ENCODE measurements at places on chromosomes 12 and 14.

DNA sequence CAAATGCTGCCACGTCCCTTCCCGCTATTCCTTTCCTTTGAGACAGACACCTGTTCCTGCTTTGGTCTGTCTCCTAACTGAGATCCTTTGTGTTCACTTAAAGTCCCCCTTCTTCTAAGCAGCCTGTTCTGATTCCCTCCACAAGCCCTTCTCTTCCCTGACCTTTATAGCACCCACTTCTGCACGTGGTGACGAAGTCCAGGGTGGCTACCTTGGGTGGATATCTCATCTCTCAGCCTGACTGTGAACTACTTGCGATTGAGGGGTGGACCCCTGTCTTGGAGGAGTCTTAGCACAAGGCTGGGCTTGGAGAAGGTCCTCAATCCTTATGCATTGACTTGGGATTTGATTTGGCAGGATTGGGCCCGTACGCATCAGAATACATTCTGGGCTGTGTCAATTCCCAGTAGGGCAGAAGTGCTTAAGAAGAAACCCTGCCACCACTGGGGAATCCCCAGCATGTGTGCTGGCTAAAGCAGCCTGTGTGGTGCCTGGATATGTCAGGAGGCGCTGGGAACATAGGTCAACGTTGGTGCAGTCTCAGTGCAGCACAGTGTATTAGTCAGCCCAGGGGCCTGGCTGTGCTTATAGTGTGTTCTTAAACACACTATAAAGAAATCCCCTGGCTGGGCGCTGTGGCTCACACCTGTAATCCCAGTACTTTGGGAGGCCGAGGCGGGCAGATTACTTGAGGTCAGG, 23.6 kb downstream of the KRT80 start:
- DNase-seq, result no peak

GRCh38 chr12:103415681-103416080, 80.1 kb downstream of the C12orf42 start:
- no peak for DNase-seq

DNA sequence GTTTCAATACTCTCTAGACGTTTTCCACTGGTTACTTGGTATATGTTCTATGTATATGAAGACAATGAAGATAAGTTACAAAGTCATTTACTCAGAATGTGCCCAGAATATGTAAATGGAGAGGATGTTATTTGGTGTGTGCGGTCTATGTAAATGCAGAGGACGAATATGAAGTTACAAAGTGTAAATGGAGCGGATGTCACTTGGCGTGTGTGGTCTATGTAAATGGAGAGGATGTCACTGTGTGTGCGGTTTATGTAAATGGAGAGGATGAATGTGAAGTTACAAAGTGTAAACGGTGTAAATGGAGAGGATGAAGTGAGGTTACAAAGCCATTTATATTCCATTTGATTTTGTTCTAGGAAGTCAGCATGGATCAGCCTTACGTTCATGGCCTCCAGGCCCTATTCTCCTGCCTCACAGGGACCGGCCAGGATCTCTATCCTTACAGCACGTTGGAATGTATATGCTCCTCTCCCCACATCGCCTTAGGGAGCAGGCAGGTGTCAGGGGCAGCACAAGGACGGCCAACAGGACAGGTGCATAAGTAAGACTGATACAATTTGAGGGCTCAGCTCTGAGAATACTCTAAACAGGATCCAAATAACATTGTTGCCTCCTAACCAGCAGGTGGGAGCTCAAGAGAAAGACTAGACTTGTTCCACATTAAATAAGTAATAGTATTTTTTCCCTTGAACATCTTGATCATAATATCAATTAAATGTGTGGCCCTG, 42.4 kb downstream of the GLRX5 start:
- DNase-seq, result no peak

DNA sequence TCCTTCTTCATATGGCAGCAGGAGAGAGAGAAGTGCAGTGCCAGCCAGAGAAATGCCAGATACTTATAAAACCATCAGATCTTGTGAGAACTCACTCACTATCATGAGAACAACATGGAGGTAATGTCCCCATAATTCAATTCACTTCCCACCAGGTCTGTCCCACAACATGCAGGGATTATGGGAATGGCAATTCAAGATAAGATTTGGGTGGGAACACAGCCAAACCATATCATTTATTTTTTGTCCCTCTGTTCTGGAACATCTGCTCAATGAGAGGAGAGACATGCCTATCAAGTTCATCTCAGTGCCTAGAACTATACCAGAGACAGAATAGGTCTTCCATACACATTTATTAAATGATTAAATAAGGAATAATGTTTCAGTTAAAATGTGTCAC, 543.5 kb downstream of the NRXN3 start:
- no peak for DNase-seq

DNA sequence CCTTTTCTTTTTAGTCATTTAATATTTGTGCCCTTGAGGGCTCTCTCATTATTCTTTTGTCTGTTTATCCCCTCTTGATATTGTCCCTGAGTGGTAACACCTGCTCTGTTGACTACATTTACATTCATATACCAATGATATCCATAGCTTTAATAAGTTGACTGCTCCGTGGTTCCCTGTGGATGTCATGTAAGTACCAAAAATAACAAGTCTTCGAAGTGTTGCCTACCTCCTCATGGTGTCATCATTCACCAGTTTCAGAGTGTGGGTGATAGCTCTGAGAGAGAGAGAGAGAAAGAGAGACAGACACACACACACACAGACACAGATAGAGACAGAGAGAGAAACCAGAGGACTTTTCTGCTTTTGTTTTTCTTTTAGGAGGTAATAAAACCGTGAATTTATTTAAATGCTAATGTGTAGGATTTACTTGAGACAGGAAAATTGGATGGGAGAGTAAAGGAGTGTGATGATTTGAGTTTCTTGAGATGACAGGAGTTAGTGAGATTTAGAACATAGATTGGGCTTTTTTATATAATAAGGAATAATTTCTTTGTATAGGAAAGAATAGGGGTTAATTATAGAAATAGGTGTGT, 52.2 kb downstream of the PAPOLA start:
- no peak for DNase-seq

DNA sequence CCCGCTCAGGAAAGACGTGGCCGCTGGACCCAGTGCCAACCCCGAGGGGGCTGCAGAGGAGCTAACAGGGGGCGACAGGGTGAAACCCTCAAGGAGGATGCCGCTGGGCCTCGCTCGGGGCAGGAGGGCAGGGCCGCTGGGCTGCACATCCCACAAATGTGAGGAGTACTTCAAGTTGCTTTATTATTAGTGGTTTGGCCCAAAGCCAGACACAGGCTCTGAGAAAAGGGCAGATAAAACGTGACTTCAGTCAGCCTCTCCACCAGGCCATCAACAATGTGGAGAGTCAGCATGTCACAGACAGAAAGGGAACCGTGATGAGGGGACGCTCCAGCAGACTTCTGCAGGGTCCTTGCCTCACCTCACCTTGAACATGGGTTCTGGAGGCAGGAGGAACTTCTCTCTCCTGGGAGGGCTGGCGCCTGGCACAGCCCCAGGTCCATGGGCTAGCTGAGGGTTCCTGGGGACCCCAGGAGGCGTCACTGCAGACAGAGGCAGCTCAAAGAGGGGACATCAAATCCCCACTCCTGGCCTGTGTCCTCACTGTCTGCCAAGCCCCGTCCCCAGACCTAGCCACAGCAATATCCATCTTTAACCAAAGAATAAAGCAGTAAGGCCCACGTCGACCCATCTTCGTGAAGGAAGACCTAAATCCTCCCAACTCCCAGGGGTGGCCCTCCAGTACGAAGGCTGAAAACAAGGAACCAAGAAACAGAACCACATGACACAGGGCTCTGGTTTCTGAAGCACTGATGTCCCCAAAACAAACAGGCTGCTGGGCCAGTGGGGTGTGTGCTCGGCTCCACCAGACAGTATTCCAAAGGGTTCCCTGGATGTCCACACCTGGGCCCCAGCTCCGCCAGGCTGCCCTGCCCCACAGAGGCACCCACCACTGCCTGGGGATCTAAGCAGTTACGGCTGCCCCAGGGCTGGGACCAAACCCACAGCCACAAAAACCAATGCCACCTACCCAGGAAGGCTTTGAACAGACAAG, 35.1 kb downstream of the CCDC85C start:
- DNase-seq, result peak; percentile 63

DNA sequence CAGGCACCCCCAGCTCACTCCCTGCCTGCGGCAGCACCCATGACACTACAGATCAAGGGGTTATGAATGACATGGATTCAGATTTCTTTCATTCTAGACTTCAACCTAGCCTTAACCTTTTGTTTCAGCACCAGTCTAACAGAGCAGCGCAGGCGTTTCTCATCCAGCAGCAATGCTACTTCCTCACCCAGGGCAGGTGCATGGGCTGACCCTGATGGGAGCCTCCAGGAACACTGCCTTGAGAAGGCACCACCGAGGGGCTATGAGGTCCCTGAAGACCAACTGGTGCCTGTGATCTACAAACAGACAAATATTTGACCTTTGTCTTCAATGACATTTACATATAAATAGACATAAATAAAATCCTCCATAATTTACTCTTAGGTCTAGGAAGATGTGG, 10.8 kb downstream of the CDCA4 start:
- DNase-seq, result no peak

DNA sequence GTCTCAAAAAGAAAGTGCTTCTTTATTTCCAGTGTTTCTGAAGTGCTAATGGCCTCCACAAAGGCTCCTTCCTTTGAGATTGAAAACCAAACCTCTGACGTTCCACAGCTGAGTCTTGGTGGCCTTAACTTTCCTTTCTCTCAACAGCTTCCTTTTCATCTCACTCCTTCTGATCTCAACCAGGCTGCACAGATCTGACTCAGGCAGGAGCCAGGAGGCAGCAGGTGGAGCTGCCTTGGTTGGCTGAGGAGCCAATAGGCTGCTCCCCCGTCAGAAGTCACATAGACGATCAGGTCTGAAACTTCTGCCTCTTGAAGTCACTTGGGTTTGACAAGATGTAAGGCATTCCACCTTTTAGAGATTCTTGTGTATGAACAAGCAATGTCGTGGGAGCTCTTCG, 9.1 kb upstream of the KCNA5 start:
- DNase-seq, result no peak

DNA sequence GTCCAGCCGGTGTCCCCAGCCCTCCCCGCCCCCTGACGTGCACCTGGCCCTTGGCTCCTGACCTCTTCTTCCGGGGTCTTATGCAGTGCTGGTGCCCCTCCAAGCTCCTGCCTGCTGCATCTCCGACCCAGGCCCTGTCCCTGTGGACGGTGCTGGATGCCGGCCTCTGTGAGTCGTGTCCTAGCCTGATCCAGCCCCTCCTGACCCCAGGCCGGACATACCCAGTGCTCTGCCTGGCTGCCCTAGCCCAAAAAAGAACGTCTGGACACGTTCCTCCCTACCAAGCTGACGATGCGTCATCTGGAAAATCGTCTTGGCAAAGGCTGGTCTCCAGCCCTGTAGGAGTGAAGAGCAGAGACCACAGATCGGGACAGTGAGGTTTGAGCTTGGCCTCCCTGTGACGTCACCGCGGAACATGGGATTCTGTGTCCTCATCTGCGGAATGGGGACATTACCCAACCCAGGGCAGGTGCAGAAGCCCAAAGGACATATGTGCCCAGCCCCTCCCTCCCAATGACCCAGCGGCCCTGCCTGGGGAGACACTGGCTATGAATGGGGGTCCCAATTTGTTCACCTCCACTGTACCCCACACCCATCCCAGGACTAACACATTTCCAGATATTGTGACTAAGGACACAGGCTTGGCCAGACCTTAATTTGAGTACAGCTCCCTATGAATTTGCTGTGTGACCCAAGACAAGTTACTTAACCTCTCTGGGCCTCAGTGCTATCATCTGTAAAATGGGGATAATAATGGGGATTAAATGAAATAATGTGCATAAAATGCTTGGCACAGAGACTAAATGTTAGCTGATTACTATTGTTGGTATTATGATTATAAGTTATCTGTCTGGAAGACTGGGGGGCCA, 51.0 kb upstream of the BCL11B start:
- DNase-seq, result no peak

- no peak for DNase-seq
Measured at GRCh38 chr14:53384536-53384935, 231.4 kb upstream of the DDHD1 start.

- DNase-seq, result peak; percentile 54
Measured at GRCh38 chr12:64669270-64669842, 59.1 kb downstream of the RASSF3 start.

GRCh38 chr14:69079188-69079742, 73.7 kb downstream of the DCAF5 start:
- DNase-seq, result no peak

GRCh38 chr12:131281016-131281415, 327.3 kb downstream of the ADGRD1 start:
- DNase-seq, result no peak

- no peak for DNase-seq
Measured at GRCh38 chr14:35050652-35051051, 4.6 kb downstream of the FAM177A1 start.

GRCh38 chr12:118187751-118188435, 52.0 kb downstream of the PEBP1 start:
- DNase-seq, result no peak

GRCh38 chr14:59407246-59408010, 57.8 kb downstream of the GPR135 start:
- no peak for DNase-seq

- no peak for DNase-seq
Measured at GRCh38 chr14:68569970-68570409, 222.9 kb downstream of the ZFP36L1 start.

DNA sequence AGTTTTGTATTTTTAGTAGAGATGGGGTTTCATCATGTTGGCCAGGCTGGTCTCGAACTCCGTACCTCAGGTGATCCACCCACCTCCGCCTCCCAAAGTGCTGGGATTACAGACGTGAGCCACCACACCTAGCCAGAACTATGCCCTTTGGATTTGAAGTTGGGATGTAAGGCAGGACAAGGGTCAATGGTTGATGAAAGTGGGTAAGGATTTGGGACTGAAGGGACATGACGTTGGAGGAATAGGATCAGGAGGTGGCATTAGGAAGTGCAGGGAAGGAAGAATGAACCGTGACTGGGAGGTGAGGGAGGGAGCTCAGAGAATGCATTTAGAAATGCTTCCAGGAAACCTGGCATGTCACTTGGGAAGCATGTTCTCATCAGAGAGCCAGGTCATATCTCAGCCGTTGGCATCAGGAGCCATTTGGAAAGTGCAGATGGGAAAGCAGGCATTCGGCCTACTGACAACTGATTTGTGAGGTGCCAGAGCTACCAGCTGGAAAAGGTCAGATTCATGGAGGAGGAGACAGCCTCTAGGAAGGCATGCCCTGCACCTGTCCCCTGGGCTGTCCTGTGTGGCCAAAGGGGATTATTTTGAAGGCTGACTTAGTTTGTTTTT, 2.2 kb downstream of the CRADD start:
- DNase-seq, result no peak

Measured in CMK (cell line).